ENCODE measurements at places on chromosomes 6 and 20.
A peak's percentile ranks its signal among the peaks of the same experiment; 100 is the strongest.

DNA sequence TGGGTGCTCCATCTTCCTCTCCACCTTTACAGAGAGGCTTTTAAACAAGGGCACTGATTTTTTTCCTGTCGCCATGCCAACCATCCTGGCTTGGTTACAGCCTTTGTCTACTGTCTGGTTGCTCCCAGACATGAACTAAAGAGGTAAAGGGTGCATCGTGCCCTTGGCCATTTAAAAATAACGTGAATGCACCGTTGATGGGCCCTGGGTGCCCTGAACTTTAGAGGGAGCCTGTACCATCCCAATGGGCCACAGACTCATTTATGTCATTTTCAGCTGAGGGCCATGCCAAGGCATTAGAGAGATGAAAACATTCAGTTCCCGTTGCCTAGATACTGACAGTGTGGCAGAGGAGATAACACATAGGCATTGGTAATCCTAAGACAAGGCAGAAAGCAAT lies 23.3 kb downstream of the TMC2 start:
- DNase-seq: no peak

DNA sequence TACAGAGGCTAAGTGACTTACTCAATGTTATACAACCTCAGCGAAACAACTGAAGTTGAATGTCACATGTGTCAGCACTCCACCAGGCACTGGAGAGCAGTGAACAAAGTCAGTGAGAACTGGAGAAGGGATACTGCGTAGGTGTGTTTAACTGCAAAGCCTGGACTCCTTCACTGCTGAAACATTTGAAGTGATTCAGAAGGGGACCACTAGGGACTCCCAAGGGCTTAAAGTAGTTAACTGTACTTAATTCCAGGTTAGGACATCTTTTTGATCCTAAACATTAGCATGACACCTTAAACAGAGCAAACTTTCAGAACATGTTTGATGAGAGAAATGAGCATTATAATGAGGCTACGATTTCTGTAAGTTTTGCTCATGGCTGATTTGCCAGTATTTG lies 45.0 kb upstream of the ZBTB24 start:
- no peak for DNase-seq

DNA sequence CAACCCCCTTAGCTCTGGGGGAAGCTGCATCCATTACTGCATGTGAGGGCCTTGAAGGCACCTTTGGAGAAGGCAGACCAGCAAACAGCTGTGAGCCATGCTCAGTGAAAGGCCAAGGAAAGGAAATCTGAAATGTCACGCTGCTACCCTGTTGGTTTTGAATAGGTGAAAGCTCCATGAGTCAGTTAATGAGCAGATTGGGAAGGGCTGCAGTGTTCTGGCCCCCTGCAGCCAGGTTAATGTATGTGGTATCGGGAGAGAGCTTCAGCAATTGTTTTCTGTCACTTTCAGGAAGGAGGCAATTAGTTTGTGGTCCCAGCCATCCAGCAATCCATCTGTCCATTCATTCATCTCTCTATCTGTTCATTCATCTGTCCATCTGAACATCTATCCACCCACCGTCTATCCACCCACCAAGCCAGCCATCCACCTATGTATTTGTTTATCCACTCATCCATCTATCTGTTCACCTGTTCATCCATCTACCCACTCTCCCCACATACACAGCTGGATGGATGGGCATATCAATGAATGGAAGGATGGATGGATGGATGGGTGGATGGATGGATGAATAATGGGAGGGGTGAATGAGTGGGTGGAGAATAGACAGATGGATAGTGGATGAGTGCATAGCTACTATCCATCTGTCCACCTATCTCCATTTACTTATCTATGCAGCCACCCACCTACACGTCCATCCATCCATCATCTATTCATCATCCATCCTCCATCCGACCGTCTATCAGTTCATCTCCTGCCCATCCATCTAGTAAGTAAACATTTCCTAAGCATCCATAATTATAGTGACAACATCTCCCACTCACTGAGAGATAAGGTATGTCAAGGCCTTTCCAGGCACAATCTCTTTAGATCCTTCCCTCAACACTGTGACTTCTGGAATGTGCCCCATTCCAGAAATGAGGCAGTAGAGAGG lies 16.0 kb downstream of the PCK1 start:
- DNase-seq: no peak

GRCh38 chr20:44362466-44362940 lies 7.0 kb downstream of the HNF4A start:
- no peak for DNase-seq

DNA sequence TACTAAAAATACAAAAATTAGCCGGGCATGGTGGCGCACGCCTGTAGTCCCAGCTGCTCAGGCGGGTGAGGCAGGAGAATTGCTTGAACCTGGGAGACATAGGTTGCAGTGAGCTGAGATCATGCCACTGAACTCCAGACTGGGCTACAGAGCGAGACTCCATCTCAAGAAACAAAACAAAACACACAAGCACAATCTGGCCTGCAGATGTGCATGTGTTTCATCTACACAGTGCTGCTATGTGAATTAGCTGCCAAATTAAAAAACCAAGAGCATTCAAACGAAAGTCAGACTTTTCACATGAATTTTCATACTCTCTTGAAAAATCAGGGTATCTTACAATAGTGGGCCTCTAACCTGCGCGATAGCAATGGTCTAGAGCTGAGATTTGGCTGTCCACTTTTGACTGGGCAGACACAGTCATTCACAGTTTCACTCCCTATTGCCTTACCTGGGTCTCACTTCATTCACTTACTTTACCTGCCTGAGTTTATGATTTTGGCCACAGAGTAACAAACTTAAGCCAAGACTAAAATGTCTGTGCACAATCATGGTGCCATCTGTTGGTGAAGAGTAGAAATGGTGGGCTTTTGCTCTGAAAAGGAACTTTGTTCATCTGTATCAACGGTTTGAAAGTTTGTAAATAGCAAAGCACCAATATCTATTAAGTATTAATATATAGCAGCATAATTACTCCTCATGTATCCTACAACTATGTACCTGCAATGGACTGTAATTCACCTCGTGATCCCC lies 138.5 kb upstream of the UST start:
- DNase-seq: peak; percentile 1

DNA sequence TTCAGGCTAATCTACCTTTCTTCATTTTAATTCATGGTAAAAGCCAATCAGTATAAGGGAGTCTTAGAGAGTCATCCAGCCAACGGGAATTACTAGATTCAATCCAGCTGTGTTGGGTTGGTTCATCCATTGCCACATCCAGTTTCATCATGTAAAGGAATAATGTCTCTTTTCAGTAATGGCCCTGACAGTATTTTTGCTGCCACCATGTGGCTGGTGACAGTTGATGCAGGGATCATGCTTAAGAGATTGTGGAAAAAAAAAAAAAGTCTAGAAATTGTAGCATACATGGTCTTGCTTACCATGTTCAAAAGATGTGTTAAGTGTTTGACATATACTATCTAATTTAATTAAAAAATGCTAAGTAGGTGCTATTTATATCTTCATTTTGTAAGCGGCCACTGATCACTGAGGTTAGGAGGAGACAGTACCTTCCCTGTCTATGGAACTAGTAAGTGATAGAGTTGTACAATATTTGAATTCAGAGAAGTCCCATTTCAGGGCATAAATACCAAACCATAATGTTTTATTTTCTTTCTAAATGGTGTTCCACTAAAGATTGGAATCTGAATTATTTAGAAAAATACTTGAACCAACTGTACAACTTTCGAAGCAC lies 135.9 kb downstream of the KHDRBS2 start:
- peak; percentile 47 for DNase-seq
